ENCODE measurements at places on chromosomes 13 and 19.
A peak's percentile ranks its signal among the peaks of the same experiment; 100 is the strongest.

DNA sequence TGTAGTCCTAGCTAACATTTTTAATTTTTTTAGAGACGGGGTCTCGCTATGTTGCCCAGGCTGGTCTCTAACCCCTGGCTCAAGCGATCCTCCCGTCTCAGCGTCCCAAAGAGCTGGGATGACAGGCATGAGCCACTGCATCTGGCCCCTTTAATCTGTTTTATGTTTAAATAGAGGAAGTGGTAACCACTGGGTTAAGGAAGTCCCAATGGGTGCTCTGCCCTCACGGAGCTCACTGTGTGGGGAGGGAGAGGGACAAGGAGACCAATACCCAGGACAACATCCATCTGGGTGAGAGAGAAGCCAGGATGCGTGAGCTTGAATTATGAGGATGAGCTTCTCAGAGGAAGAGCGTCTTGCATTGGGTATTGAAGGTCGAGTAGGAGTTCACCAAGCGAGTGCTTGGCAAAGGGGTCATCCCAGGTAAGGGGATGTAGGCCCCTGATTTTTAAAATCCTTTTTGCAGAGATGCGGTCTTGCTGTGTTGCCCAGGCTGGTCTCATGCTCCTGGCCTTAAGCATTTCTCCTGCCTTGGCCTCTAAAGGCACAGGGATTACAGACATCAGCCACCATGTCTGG is 13.8 kb downstream of the YJU2 start:
- DNase-seq: no peak

DNA sequence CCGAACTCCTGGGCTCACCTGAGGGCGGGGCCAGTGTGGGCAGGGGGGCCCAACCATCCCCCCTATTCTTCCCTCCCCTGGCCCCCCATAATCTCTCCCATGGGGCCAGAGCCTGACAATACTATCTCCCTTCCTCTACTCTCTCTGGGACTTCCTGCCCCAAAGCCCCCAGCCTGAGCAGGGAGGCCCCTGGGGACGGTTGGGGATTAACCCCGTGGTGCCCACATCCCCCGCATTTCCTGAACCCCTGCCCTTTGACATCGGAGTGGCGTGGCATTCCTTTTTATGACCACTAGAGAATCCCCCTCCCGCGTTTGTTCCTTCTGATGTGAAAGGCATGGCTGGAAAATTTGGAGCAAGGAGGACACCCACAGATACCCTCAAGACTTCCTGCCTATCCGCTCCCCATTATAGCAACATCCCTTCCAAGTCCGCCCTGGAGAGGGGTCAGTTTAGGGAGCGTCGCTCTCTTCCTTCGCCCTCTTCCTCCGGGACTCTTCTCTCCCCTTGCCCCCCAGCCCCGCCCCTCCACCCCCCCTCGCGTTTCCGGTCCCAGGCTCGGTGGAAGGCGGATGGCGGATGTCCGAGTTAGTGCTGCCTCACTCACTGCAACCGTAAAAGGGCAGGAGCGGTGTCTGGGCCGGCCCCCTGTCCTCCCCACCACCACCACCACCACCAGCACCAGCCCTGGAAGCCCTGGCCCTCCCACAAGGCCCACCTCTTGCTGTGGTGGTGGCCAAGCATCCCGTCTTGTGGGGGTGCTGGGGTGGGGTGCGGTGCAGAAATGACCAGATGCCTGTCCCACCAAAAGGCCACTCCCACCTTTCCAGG is 1.8 kb downstream of the VASP start:
- no peak for DNase-seq

DNA sequence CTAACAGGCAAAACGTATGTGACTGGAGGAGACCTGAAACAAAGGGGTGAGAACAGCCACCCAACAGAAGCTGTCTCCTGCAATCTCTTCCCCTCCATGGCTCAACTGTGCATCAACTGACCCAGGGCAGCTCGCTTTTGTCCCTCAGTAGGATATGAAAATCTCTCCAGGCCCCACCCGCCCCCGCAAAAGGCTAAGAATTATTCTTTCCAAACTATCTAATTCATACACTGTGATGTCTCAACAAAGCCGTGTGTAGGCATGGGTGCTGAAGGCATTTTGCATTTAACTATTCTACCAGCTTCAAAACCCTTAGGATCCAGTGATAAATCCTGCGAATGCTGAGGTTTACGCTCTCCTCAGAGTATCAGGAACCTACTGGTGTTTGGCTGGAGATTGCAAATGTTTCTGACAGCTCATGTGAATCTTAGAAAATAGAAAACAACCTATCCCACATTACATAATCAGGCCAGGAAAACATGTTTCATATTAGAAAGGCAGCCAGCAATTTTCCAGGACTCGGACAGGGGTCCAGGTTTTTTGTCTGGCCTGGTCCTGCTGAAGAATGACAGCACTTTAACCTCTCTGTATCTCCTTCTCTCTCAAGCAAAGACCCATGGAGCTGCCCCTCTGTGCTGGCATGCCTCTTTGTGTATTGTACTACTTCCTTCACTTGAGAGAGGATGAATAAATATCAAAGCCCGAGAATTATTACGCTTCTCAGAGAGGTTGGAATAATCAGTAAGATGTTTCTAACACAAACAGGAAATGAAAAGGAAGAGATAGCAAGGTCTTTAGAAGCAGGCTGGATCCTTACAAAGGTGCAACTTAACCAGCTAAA is 17.3 kb downstream of the DHRS12 start:
- DNase-seq: no peak

- DNase-seq: no peak
These were observed 1.2 kb upstream of the DPY19L3 start for GRCh38 chr19:32404213-32404932.

DNA sequence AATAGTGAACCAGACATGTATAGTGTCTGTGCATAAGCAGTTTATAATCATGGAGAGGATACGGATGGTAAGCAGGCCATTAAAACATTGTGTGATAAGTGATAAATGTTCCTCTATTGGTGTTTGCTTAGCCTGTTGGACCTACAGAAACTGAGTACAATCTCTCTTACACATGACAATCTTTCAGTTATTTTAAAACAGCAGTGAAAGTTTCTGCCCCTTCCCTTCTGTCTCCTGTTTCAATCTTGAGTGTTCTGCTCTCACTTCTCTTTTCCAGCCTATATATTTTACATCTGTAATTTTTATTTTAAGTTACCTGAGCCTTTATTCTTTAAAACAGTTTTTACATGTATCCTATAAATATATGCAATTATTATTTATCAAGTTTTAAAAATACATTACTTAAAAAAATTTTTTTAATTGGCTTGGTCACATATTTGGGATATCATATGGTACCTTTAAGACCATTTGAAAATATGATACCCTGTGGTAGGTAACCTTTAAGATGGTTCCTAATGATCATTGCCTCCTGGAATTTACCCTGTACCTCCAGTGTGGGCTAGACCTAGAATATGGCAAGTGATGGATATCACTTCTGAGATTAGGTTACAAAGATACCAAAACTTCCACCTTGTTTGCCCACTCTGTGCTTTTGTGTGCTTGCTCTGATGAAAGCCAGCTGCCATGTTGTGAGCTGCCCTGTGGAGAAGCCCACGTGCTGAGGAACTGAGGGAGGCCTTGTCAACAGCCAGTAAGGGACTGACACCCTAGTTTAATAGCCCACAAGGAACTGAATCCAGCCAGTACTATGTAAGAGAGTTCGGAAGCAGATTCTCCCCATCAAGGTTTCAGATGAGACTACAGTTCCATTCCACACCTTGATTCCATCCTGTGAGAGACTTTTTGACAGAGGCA is 99.3 kb downstream of the DHRS12 start:
- DNase-seq: no peak

- DNase-seq: no peak
These were observed 270.4 kb downstream of the DCT start for GRCh38 chr13:94209117-94209516.

DNA sequence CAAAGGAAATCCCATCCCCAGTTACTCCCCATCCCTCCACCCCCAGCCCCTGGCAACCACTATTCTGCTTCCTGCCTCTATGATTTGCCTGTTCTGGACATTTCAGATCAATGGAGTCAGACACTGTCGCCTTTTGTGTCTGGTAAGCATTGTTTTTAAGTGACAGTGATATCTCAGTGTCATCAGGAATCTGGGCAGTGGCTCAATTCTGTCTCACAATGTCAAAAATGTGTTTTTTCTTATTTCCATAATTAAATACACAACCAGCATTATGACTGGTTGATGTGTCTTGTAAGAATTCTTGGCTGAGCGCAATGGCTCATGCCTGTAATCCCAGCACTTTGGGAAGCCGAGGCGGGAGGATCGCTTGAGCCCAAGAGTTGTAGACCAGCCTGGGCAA is 20.2 kb upstream of the PGLS start:
- no peak for DNase-seq

DNA sequence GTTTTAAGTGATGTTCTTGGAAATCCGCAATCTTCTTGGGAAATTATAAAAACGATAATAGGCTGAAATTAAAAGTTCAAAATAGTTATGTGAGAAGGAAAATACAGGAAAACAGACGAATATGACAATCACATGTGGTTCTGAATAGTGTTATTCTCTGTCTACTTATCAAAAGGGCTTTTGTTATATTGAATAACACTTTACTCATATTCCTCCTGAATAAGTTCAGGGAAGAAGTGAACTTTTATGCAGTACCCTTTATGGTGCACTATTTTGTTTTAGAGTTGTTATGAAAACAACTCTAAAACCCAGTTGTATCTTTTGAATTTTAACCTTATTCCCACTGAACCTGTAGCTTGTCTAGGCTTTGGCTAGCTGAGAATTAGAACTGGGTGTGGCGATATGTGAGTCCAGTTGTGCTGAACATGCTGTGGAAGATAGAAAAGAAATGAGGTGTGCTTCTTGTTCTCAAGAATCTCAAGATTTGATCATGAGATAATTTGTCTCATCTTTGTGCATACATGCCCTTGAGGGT is 384.4 kb downstream of the LMO7 start:
- no peak for DNase-seq

- DNase-seq: no peak
These were observed 263.1 kb downstream of the ZNF536 start for GRCh38 chr19:30634996-30635975.

GRCh38 chr13:25468325-25469168 is 96.8 kb downstream of the ATP8A2 start:
- DNase-seq: peak; percentile 3

DNA sequence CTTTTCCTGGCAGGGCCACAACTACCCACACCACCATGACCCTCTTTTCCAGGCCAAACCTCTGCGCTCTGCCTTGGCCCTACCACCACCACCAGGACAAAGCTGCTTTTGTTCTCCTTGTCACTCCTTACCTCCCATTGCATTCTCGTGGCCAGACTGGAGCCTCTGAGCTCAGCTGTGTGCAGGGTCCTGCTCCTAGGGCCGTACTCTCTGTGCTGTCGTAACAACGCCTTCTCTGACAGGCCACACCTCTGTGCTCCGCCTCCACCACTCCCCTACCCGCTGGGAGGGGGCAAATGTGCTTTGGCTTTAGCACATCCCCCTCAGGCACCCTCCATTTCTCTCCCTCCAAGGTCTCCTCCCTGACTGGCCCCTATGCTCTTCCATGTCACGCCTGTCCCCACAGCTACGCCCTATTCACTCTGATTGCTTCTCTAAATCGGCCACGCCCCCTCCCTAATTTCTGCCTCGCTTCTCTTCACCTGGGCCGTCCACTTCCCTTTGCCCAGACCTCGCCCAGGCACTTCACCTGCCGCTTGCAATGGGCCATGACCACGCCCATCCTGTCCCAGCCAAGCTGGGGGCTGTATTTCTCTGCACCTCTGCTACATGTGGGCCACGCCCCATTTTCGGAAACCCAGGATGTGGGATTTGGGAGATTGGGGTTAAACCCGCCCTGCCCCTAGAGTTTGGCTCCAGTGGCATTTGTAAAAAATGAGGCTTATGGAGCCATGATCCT is 472.3 kb downstream of the KLF12 start:
- DNase-seq: no peak

GRCh38 chr13:77872995-77873394 is 45.6 kb downstream of the EDNRB start:
- no peak for DNase-seq

- no peak for DNase-seq
These were observed 206.3 kb downstream of the RAP2A start for GRCh38 chr13:97640268-97640667.

- no peak for DNase-seq
These were observed 2711.5 kb upstream of the PCDH20 start for GRCh38 chr13:64127192-64127591.

DNA sequence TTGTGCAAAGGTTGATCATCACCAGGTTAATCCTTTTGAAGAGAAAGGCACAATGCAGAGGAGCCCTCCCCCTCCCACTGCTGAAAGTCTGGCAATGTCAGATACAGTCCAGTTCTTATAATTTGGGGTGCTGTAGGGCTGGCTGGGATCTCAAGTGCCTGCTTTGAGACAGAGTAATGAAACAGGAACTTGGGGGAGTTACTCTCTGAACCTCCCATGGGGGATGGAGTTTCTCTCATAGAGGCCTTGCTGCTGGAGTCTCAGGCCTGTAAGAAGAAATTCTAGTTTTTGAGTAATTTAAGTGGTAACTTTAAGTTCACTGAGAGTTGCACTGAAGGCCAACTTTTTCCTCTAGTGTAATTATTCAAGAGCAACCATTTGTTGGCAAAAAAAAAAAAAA is 410.5 kb downstream of the KCNRG start:
- no peak for DNase-seq

- DNase-seq: no peak
These were observed 415.4 kb upstream of the PCDH20 start for GRCh38 chr13:61831026-61831425.
